ENCODE measurements at places on chromosomes 1 and 21.
A peak's percentile ranks its signal among the peaks of the same experiment; 100 is the strongest.

GRCh38 chr1:55749975-55750627 is 534.9 kb upstream of the USP24 start:
- DNase-seq: no peak

GRCh38 chr1:194289569-194290266 is 1103.3 kb upstream of the B3GALT2 start:
- peak; percentile 40 for DNase-seq

DNA sequence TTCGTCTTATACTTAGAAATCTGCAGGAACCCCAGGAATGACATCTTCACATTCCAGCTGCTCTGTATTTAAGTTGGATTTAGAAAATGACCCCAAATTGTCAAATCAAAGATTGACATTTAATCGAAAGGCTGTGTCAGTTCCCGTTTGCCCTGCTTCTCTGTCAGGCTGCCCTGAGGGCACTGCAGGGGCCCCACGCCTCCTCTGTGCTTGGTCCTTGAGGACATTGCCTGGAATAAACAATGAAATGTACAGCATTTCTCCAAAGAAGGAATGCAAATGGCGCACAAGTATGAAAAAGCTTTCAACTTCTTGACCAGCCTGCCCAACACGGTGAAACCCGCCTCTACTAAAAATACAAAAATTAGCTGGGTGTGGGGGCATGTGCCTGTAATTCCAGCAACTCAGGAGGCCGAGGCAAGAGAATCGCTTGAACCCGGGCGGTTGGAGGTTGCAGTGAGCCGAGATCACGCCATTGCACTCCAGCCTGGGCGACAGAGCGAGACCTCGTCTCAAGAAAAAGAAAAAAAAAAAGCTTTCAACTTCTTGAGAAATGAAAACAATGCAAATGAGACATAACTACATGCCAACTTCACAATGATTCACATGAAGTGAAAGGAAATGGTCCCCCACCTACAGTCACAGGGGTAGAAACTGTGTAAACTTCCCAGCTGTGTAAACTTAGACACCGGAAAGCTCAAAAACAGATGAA is 3.0 kb downstream of the TMPRSS3 start:
- DNase-seq: peak; percentile 37

GRCh38 chr1:239633432-239633831 is 247.1 kb downstream of the CHRM3 start:
- no peak for DNase-seq

GRCh38 chr1:47898133-47898845 is 98.9 kb downstream of the TRABD2B start:
- DNase-seq: no peak
